ENCODE measurements at places on chromosomes 13 and 19.

GRCh38 chr13:36346222-36347083 lies at the start of gene SPART:
SPART (minus strand) TSS chr13:36346394; CDS start chr13:36335830, 10,564 bp downstream.
- DNase-seq = peak; percentile 83

DNA sequence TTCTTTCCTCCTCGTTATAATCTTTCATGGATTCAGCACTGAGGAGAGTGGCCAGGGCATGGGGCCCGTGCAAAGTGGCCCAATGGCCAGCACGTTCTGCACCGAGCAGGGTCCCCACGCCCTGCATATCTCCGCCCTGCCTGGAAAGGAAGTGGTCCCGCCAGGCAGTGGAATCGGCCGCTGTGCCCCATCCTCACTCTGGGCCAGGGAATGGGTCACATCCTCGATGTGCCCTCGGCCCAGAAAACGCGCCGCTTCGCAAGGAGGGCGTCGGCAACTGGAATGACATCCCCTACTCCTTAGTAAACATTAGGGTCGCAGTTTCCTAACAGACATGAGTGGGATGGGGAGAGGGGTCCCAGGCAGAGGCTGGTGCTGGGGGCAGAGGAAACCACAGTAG lies 90.7 kb downstream of the ZNF254 start:
- no peak for DNase-seq

- DNase-seq = no peak
Observed at GRCh38 chr19:21314676-21315075, 14.5 kb downstream of the ZNF708 start.

- no peak for DNase-seq
Observed at GRCh38 chr19:18635831-18636182, 1.0 kb upstream of the KLHL26 start.

DNA sequence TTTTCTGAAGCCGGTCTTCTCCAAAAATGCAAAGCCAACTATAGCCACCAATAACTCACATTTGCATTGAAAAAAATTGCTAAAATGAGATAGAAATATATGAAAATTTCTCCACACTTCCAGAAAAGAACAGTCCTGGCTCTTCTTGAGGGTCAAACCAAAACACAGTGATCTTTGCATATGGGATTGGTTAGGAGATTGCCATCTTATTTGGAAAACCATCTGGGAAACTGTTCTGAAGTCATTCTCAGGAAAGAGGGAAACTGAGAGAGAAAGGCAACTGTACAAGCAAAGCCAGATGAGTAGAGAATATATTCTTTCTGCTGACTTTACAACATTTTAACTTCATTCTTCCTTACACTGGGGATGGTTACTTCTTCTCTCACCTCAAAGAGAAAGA lies 54.6 kb downstream of the HSPH1 start:
- no peak for DNase-seq

DNA sequence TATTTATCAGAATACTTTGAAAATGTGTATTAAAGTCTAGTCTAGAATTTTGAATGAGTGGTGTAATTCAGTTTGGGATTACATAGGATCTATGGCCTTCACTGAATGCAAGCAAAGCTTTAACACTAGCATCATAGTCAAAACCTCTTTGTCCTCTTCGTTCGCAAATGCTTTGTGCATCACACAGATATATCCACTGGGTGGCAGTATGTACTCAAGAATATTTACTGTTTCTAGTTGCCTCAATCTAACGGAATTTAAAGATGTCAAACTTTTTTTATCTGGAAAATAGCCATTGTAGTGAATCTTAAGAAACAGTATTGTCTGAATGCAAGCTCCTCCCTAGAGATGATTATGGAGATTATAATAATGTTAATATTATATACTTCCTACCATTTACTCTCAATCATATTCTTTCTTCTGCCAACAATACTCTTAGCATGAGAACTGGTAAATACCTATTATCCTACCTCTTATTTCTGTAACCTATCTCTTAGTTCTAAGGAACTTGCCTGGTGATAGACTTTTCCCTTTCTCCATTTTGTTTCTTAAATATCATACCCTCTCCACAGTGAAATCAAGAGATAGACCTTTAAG lies 25.8 kb downstream of the LACC1 start:
- no peak for DNase-seq

- no peak for DNase-seq
Observed at GRCh38 chr13:38348861-38349389, 726 bp upstream of the UFM1 start.

- peak; percentile 77 for DNase-seq
Observed at GRCh38 chr13:106533101-106533942, 2.1 kb downstream of the EFNB2 start.

DNA sequence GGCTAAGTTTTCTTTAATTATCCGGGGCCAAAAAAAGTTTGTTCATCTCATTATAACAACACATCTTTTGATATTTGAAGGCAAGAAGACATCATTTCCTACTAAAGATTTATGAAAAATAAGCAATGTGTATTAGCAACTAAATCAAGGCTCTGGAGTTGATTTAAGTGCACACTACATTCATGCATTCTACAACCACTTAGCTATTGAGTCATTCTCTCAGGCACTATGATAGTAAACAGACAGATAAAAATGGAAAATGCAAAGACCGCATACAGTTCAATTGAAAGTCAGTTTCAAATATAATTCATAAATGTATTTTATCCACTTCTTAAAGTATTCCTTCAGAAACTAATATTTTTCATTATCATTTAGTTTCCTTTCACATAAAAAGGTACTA lies 1395.2 kb downstream of the PCDH9 start:
- DNase-seq = no peak

DNA sequence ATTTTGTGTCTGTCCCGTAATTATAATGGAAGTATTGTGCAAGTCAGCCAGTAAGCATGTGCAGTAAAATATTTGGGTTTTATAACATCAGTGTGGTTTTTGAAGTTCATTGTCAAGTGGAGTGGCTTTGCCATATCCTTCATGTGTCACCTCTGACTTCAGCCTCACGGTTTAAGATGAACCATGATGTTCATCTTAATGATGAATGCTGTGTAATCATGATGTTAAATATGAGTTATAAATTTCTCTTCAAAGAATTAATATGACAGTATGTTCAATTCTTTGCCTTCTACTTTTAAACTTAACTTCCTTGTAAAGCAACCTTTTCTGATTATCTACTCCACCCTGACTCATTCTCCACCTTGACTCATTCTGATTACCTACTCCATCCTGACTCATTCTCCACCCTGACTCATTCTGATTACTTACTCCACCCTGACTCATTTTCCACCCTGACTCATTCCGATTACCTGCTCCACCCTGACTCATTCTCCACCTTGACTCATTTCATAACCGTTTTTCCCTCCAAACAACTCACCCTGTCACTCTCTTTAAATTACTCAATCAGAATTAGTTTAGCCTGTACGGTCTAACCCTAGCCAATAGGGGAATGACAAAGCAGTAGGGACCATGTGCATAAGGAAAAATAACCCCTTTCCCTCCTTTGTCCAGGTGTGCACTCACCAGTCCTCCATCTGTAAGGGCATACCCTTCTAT lies 50.3 kb upstream of the ANKRD10 start:
- no peak for DNase-seq

- no peak for DNase-seq
Observed at GRCh38 chr19:36151144-36152018, 866 bp downstream of the COX7A1 start.

GRCh38 chr19:48638831-48639381 lies 1.7 kb upstream of the DBP start:
- DNase-seq = no peak

DNA sequence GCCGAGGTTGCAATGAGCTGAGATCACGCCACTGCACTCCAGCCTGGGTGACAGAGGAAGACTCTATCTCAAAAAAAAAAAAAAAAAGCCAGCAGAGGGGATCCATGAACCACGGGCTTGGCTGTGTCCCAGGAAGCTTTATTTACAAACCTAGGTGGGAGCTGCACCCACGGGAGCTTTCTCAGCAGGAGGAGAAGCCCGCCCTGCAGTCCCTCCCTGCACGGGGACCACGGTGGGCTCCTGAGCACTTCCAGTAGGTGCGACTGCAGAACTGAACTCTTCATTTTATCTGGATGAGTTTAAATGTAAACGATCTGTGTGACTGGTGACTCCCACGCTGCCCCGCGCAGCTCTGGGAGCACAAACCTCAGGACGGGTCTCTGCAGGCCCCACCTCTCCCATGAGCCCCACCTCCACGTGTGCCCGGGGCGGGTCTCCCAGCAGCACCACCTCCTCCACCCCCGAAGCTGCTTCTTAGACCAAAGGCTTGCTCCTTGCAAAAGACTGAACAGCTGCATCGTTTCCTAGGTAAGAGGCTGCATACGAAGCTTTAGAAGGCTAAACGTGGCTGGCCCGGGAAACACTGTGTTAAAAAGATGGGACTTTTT lies 66.4 kb downstream of the SPACA7 start:
- DNase-seq = no peak

DNA sequence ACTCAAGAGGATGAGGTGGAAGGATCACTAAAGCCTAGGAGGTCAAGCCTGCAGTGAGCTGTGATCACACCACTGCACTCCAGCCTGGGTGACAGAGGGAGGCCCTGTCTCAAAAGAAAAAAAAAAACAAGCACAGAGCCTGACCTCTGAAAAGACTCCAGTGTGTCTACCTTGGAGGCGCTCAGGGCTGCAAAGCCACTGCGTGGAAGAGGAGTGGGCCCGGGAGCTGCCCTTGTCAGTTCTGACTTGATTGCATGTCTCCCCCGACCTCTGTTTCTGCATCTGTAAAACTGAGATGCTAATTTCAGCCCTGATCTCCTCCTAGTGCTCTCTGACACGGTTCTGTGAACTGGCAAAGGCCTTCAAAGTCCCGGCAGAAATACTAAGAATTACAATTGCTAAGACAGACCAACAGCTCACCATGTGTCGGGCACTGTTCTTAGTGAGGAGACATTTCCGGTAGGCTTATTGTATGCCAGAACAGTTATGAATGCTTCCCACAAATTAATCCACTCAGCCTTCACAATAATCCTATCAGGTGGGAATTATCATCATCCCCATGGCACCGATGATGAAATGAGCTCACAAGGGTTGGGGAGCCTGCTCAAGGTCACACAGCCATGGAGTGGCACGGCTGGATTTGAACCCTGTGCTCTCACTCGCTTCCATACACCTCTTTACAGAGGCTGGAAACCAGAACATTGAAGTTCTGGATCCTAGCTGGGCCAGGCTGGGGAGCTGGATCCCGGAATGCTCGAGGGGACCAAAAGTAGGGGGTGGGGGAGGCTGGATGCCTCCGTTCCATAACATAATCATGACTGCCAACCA lies 3.5 kb downstream of the AKT2 start:
- no peak for DNase-seq

- DNase-seq = no peak
Observed at GRCh38 chr13:51015973-51016372, 95.1 kb downstream of the C13orf42 start.

DNA sequence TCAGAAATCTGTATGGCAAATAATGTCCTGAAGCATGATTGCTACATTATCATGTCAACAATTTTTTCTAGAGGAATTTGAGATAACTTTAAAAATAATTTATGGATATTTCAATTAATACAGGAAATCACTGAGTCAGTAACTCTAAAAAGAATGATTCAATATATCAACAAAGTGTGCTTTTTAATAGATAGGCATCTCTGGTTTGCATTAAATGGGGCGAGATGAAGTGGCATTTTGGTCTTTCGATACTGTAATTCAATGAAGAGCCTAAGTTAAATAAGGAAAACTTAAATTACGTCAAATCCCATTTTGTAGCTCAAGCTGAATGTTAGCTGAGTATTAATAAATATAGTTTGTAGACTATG lies 342.8 kb downstream of the DACH1 start:
- no peak for DNase-seq

DNA sequence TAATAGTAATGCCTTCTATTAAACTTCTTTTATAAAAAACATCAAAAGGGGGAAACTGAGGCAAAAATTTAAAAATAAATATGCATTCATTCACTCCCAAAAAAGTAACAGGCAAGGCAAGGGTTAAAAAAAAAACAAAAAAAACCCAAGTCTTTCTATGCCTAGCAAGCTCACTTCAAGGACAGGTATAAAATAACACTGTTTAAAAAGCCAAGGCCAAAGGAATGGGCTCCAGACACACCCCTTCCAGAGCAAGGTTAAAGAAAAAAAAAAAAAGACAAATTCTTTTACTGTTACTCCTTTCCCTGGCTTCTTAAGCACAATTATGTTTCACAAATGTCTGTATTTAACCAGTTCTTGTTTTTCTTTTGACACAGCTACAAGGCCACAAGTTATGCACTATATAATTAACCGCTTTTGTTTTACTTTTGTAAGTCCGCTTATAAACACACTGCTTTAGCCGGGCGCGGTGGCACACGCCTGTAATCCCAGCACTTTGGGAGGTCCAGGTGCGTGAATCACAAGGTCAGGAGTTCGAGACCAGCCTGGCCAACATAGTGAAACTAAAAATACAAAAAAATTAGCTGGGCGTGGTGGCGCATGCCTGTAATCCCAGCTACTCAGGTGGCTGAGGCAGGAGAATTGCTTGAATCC lies 3.6 kb downstream of the SIGLEC11 start:
- no peak for DNase-seq

DNA sequence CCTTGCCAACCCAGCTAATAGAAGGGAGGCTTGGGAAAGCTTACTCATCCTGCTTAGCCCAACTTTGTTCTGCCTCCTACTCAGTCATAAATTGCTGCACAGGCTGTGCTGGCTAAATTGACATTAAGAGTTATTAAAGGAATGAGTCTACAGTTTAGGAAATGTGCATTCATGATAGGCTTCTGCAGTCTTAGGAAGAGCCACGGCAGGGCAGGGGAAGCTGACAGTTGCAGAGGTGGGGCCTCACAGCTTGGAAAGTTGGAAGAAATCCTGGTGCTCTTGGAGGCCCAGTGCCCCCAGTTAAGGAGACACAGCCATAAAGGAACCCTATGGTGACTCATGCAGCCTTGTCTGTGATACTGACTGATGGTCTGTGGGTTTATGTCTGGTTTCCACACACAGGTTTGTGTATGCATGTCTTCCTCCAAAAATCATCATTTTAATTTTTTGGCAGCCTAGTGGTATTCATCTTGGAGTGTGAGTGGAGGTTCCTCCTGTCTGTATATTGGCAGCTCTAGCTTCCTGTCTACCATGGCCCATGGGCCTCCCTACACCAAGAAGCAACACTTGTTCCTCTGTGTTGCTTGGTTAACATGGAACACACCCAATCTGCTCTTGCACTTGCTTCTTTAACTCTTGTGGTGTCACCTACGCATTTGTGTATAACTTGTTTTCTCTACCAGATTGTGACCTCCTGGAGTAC lies 135.0 kb upstream of the KL start:
- DNase-seq = no peak

GRCh38 chr13:106349080-106349931 lies 186.2 kb downstream of the EFNB2 start:
- peak; percentile 53 for DNase-seq

DNA sequence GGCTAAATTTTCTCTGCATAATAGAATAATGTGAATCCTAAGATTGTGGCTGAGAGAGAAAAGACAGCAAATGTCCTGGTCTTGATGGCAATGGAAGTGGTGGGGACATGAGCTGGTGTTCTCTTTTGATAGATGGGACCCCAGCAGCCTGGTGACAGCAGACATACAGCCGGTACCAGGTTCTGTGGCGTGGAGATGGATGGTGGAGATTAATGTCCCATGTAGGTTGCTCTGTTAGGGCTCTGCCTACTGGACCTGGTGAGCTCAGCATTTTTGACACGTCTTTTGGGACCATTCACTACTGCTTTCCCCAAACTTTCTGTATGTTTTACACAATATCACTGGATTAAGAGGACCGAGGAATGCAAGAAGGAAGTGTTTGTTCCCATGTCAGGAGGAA lies 8.2 kb upstream of the SIGLEC14 start:
- no peak for DNase-seq

- DNase-seq = no peak
Observed at GRCh38 chr13:40351537-40352379, 314.7 kb downstream of the FOXO1 start.

- no peak for DNase-seq
Observed at GRCh38 chr19:55400281-55401087, 7.1 kb downstream of the UBE2S start.

- DNase-seq = no peak
Observed at GRCh38 chr19:34399886-34400285, 4.3 kb upstream of the PDCD2L start.

Measured in mesothelial cell of epicardium (in vitro differentiated cells).